ENCODE measurements at places on chromosomes 7 and 10.

DNA sequence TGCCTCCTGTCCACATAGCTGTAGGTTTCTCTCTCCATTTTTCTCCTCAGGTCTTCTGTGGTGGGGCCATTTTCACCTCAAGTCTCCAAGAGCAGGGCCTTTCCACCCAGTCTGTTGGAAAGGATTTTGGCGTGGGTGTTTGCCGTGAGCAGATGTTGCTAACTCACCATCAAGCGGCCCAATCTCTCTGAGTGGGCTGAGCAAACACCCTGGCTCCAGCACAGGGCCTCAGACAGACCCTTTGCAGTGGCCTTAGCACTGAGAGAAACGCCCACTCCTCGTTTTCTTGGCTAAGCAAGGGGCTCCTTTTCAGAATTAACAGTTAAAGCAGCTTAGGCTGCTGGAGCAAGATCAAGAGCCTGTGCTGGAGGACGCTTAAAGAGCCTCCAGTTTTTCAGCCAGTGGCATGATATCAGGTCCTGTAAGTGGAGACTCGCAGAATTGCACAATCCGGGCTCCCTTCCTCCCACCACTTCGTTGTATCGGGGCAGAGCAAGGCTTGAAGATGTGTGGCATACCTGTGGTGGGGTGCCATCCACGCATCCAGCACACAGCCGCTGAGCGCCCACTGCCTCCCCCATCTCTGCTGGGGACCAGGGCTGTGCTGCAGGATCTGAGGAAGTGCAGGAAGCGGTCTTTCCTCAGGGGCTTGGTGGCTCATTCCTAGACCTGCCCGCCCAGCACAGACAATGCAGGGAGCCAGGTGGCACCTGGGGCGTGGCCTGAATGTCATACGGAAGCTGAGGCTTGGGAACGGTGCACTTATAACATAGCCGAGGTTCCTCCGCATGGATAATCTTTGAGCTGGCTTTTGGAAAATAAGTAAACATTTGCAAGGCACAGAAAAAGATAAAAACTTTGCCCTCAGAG lies 142.7 kb downstream of the ADARB2 start:
- DNase-seq = no peak

GRCh38 chr7:104723001-104723400 lies 291.0 kb upstream of the KMT2E start:
- DNase-seq = no peak

- no peak for DNase-seq
These were observed 12.1 kb downstream of the EPDR1 start for GRCh38 chr7:37932543-37932942.

DNA sequence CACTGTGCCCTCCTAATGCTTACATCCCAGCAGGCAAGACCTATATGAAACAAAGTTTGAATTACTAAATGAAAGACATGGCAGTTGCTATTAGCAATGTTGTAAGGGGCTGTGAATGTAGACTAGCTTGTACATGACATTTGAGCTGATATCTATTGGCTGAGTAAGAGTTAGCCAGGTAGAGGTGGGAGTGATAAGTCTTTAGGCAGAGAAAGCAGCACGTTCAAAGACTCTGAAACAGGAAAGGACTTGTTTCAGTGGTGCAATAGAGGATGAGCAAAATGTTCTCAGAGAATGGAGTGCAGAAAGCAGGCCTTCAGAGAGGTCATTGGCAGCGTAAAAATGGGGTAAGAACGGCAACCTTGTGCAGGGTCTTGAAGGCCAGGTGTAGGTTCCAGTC lies 687.6 kb downstream of the AUTS2 start:
- no peak for DNase-seq

DNA sequence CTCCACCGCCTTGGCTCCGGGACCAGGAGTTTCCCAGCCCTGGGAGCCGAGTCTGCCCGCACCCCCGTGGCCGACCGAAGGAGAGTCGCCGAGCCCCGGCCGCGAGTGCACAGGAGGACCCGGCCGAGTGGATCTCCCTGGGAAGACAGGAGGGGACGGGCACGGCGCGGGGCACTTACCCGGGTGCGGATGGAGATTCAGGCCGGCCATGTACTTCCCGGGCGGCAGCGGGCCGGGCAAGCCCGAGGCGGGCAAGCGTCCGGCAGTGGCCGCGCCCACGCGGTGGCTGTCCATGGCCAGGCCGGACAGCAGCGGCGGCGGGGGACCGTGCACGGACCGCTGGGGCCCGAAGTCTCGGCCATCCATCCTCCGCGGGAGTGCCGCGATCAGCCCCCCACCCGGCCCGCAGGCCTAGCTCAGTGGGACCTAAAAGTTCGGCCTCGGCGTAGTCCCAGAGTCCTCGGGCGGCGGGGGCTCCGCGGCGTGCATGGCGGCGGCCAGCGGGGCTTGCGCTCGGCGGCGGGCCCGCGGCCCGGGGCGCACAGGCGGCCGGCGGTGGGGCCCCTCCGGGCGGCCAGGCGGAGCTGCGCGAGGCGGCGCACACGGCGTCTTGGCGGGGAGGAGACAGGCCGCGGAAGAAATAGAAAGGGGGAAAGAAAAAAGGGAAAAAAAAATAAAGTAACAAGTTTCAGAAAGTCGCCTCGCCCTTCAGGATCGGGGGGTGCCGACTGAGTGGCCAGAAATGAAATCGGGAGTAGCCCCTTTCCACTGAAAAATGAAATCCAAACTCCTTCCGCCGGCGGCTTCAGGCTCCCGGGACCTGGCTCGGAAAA lies 2.5 kb downstream of the TNRC18 start:
- DNase-seq = no peak

GRCh38 chr7:55129541-55130394 lies 111.0 kb downstream of the EGFR start:
- DNase-seq = no peak

DNA sequence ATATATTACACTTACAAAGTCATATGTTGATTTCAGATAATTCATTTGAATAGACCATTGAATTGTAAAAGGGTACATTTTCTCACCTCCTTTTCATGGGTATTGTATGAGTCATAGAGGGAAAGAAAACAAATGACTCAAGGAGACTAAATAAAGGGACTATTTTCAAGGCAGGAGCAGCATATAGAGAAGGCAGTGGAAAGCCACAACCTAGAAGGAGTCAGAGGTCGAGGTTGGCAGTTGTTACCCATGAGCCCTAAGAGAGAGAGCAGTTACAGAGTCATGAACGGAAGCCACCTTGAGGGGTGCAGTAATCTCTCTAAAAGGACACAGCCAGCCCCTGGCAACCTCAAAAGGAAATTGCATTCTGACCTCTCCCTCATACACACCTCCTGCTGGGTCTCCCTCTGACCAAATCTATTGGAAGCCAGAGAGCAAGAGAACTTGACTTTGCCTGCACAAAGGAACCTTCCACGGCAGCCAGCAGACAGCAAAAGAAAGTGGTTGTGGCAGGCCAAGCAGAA lies 137.9 kb downstream of the GRM8 start:
- no peak for DNase-seq

DNA sequence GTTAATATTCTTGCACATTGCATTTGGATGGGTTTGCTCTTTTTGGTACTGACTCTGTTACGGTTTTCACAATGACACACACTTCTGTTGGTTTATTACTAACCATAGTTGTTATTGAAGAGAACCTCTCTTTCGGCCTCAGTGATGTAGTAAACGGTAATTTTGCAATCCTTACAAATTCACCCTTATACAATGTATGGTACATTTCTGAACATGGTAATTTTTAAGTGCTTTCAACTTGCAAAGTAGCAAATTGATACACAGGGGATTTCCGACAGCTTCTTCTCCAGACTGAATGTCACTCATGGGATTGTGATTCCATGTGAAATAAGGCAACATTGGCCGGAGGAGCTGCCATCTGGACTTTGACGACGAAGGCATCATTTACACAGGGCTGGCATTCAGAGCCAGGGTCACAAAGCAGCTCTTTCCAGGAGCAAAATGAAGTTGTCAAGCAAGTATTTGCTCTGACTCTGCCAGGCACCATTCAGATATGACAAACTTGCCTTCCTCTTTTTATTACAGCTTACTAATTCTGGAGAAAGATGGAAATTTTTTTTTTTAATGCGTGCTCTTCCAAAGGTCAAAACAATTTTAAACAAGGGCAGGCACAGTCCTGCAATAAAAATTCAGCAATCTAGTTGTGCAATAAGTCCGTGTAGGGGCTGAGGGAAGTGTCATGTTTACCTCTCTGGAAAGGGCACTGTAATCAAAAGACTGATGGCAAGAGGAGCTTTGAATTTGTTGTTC lies 711.5 kb upstream of the C7orf33 start:
- no peak for DNase-seq

GRCh38 chr7:93551063-93551895 lies 23.2 kb downstream of the CALCR start:
- DNase-seq = peak; percentile 17

DNA sequence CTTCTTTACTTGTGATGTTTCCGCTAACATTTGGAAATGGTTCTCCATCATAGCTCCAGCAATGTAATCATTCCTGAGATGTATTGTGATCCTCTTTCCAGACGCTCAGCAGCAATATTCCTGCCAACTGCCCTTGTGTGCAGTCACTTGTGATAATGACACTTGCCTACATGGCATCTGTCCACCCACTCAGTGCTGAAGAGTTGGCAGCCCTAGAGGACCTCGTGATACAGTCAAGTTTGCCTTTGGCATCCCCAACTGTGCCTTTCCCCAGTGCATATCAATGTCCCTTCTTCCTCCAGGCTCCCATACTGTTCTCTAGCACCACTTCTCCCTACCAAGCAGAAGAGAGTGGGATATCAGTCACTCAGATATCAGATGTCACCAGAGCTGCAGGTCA lies 64.9 kb downstream of the MYOF start:
- DNase-seq = no peak

DNA sequence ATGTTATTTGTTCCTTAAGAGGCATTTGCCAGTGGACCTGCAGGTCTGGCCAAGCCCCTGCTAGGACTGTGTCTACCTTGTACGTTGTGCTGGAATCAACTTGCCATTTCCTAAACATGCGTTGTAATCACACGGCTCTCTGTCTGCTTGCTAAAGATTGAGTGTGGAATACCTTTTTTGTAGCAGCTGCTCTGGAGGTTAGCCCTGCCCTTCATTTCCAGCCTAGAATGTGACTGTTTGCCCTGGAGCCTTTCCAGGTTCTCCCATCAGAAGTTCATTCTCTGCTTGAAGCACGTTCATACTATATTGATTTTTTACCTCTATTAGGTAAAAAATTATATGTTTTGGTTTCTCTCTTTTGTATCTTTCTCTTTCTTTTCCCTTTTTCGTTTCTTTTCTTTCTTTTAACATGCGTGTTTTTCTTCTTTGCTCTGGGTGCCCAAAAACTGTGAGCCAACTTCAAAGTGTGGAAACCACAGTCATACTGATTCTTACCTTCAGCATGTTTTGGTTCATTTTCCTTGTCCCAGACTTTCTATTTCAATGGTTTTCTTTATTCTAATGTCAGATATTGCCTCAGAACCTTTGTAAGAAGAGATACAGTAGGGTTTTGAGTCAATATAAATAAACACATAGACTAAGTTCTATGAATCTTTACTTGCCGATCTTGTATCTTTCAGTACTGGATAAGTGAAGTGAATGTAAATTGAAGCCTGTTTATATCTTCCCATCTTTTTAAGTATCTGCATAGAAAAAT lies 111.9 kb upstream of the RPA3 start:
- DNase-seq = peak; percentile 33

- DNase-seq = no peak
These were observed 35.5 kb upstream of the RNF32 start for GRCh38 chr7:156604836-156605695.

GRCh38 chr7:46411236-46411635 lies 490.2 kb upstream of the IGFBP3 start:
- no peak for DNase-seq

DNA sequence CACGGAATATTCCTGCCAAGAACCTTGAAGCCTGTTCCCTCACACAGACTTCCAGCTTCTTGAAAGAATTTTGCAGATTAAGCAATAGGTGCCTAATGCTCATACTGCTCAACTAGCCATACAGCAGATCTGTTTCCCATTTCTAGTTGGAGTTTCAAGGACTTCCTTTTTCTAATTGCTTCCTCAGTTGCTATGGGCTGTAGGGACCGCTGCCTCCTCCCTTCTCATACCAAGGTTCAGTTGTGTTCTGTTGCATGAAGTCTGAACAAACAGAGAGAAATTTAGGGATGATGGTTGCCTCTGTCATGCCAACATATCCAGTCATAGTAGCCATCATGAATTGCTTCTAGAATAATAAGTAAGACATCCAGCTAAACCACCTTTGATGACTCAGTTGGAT lies 6.8 kb downstream of the ITGA8 start:
- no peak for DNase-seq

- no peak for DNase-seq
These were observed 33.4 kb downstream of the PARD3 start for GRCh38 chr10:34781711-34782110.

- DNase-seq = no peak
These were observed 56.0 kb downstream of the ZNF800 start for GRCh38 chr7:127336458-127336857.
